ENCODE measurements at places on chromosomes 1 and 21. TPM values are rescaled to one million over a fixed set of nuclear protein-coding genes. Genes with fewer than 3 reads are reported as not detected.
A peak's percentile ranks its signal among the peaks of the same experiment; 100 is the strongest.

DNA sequence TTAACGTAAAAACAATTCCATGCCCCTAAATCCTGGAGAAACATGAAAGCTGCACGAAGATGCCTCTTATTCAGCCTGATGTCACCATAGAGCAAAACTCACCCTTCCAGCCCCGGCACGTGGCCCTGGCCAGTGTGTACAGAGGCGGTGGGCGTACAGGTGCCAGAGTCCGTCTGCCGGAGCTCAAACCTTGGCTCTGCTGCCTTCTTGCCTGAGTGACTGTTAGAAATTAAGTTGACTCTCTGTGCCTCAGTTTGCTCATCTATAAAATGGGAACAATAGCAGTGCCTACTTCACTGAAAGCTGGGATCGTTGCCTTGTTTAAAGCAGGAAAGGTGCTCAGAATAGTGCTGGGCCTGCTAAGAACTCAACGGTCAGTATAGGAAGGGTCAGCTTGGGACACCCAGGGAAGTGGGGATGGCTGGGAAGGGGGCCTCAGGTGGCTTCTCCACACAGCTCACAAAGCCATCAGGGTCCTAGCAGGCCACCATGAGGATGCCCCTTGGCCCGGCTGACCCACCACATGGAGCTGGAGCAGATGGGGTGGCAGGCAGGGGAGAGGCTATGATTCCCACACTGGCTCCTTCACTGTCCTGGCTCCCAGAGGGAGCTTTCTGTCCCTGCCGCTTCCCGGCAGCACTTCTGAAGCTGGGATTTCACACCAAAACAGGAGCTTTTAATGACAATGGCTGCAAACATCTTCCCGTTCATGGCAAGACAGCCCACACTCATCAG, 237.2 kb downstream of the NPHP4 start:
- DNase-seq, result no peak

- peak; percentile 27 for DNase-seq
Measured at GRCh38 chr1:59814901-59815825, at the start of gene HOOK1. TSS of gene HOOK1 (plus strand) at chr1:59814949. CDS start at chr1:59815118, 169 bp downstream.

DNA sequence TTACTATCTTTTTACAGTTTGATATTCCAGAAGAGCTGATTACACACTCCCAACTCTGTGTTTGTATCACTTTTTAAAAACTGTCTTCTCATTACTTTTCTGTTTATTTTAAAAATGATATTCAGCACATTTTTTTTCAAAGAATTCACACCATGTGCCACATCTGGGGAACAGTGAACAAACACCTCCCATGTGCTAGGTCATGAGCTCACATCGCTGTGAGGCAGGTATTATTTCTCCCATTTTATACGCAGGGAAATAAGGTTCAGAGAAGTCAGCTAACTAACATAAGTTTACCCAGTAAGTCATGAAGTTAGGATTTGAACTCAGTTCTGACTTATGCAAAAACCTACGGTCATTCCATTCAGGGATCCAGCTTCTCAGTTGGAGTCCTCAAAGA, 44.9 kb downstream of the S1PR1 start:
- DNase-seq, result no peak

- DNase-seq, result no peak
Measured at GRCh38 chr1:93694039-93694438, 12.4 kb upstream of the BCAR3 start.

DNA sequence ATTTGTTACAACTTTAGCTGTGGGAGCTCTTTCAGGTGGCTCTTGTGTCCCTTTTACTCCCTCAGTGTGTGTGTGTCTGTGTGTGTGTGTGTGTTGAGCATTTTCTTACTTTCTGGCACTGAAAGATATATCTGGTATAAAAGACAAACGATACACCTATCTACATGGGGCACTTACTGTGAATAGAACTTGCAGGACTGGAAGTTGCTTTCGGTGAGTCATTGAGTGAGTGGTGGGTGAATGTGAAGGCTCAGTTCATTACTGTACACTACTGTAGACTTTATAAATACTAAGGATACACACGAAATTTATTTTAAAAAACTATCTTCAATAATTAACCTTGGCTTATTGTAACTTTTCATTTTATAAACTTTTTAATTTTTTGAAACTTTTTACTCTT, 38.7 kb downstream of the BTBD8 start:
- DNase-seq, result no peak

GRCh38 chr1:226425004-226425378, 17.1 kb upstream of the PARP1 start:
- DNase-seq, result no peak

GRCh38 chr1:188668083-188668482, 1809.6 kb downstream of the BRINP3 start:
- DNase-seq, result no peak

Gene ACOT11
- 19.1 TPM for total RNA-seq

DNA sequence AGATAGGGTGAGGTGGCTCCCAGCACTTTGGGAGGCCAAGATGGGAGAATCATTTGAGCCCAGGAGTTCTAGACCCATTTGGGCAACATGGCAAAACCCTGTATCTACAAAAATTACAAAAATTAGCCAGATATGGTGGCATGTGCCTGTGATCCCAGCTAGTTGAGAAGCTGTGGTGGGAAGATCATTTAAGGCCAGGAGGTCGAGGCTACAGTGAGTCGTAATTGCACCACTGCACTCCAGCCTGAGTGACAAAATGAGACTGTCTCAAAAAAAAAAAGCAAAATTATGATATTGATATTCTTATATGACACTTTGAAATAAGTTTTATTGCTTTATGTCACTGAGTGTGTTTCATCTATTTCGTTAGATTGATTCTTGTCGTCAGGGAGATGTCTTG, 7.4 kb downstream of the ACADM start:
- DNase-seq, result no peak

DNA sequence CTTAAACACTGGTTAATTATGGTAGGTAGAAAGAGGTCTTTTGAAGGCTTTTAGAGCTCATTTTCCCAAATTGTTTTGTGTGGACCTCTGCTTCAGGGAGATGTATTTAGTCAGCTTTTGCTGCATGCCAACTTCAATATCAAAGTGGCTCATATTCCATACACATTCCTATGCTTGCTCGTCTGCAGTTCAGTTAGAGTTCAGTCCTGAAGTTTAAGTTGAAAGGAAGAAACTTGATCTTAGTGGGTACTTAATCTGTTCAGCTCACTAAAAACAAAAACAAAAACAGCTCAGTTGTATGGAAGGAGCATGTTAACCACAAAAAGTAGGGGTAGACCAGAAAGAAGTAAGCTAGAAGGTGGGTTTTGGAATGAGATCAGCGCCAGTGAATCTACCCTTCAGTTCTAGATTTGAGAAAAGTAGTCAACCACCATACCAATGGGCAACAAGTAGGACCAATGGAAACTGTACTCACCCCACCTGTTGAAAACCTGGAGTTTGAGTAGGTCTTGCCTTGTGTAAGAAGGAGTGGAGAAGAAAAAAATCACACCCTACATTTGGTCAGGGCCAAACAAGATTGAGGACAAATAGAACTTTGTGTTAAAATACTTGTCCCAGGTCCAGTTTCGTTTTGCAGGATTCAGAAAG, 58.0 kb downstream of the LEPR start:
- no peak for DNase-seq

DNA sequence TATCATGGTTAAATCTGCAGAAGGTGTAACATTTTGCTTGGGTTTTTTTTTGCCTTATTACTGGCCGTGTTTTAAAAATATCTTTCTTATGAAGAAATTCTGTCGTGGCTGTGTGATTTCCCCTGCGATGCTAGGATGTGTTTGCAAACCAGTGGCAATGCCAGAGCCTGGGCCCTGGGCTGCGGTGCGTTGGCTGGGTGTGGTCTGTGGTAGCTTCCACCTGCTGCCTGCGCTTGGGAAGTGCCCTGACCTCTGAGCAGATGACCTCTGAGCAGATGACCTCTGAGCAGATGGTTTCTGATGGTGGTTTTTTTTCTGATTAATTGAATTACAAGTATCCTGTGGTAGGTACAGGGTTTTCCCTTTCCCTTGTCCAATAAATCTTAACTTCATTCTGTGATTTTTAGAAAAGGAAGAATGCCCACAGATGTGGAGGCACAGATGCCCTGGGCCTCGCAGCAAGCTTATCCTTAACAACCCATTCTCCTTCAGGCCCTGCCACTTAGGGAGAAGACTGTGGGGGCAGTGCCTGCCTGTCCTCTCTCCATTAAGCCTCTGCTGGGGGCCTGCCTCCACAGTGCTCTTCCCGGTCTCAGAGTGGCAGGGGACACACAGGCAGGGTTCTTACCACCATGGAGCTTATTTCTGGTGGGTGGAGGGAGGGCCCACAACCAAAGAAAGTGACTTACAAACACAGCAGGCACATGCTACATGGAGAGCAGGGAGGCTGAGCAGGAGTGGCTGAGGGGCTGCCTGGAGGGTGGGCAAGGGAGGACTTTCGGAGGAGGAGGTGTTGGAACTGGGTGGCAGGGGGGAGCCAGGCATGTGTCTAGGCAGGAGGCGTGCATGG, 81.7 kb downstream of the PCBP3 start:
- no peak for DNase-seq

Gene TPTE
- total RNA-seq, result 71.1 TPM

GRCh38 chr1:176670853-176671252, 207.9 kb downstream of the PAPPA2 start:
- no peak for DNase-seq

DNA sequence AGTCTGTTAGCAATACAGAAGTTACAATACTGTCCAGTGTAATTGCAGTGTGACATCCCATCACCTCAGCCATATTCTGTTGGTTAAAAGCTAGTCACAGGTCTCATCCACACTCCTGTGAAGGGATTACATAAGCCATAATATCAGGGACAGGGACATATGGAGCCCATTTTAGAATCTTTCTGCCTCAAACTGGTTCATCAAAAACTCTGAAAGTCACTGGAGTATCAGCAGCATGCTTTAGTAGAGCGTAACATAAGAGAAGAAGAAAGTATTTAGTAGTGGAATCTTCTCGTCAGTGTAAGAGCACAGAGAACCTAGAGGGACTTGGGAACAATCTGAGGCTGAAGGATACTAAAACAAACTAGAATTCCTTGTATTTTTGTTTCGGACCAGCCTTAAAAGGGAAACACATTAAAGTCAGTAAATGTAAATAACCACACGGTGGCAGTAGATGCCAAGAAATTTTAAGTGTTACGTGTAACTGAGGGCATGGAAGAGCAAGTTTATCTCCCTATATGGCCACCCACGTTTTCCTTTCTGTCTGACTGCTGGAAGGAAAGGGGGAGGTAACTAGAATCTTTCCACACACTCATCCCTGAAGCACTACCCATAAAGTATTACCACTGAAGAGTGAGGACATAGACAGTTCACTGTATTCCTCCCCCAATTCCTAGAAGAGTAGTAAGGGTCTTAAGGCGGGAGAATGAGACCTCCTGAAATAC, 41.6 kb upstream of the AGL start:
- DNase-seq, result peak; percentile 45

- DNase-seq, result no peak
Measured at GRCh38 chr1:15224259-15224869, 22.7 kb upstream of the FHAD1 start.

- no peak for DNase-seq
Measured at GRCh38 chr1:229266832-229267500, 3.9 kb upstream of the RAB4A start.

DNA sequence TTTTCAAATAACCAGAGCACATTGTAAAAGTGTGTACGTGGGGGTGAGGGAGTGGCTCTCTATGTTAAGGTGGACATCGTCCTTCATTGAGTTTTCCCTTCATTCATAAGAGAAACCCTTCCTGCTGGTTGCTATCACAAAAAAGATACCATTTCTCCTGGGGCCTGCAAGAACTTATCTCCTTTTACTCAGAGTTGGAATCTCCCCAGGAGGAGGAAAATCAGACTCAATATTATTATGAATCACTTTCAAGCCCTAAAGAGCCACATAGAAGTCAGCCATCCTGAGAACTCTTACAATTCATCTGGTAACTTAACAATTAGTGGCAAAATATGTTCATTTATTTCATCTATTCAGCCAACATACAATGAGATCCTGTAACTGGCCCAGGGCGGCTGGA, 27.1 kb upstream of the TGFBR3 start:
- DNase-seq, result no peak

GRCh38 chr1:48466594-48466993, 5.4 kb downstream of the SPATA6 start:
- DNase-seq, result no peak

Gene LIN28A
- 1.5 TPM for total RNA-seq

Gene CFHR2
- total RNA-seq, result not detected

GRCh38 chr1:94237291-94238226, at the start of gene ARHGAP29:
TSS of gene ARHGAP29 (minus strand) at chr1:94237584. CDS start at chr1:94231611, 5,973 bp downstream.
- peak; percentile 89 for DNase-seq

DNA sequence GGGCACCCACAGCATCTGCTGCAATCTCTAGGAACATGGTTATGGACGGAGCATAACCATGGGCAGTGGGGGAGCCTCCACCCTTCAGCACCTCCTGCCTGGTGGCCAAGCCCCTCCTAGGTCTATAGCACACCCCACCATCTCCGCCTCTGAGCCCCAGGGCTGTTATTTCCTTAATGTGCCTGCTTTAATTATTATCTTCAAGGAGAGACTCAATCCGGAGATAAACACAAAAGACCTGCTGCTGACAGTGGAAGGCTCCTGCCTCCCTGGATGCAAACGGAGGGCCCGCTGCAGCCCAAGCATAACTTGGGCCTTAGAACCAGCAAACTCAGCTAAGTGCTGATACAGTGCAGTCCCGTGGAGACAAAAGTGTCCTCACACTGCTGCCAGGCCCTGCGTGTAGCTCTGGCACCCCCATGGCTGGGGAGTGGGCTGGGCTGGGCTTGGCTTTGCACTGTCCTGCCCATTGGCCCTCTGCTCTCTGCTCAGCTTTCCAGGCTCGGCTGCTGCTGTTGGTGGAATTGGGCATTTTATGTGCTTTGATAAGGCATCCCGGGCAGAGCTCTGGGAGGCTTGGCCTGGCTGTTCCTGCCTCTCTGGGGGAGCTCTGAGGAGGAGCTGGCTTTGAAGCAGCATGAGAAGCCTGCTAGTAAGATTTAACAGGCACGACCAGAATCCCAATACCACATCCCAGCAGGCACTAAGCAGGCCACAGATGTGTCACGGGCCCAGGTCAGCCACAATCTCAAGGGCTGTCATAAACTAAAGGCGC, 620.2 kb downstream of the PTPRU start:
- DNase-seq, result no peak

GRCh38 chr1:115293899-115294298, 44.1 kb downstream of the NGF start:
- DNase-seq, result no peak

Gene ZSWIM5
- total RNA-seq, result 19.5 TPM

DNA sequence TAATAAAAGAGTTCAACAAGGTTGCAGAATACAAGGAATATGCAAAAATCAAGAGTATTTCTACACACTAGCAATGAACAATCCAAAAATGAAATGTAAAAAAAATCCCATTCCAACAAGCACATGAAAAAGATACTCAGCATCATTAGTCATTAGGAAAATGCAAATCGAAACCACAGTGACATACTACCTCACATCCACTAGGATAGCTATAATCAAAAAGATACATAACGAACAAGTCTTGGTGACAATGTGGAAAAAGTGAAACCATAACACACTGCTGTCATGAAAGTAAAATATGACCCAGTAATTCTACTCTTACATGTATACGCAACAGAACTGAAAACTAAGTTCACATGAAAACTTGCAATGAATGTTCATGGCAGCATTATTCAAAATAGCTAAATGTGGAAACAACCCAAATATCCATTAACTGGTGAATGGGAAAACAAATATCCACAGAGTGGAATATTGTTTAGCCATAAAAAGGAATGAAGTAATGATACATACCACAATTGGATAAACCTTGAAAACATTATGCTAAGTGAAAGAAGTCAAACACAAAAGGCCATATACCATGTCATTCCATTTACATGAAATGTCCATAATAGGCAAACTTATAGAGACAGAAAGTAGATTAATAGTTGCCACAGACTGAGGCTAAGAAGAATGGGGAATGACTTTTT, 34.3 kb downstream of the PIK3R3 start:
- no peak for DNase-seq

Gene TNFRSF4
- 1.4 TPM for total RNA-seq

Gene F13B
- total RNA-seq, result 0.31 TPM
